ENCODE measurements at places on chromosomes 1 and 21.

- DNase-seq = no peak
Observed at GRCh38 chr1:179968284-179968993, 13.8 kb downstream of the CEP350 start.

- DNase-seq = no peak
Observed at GRCh38 chr1:156443286-156443685, 57.3 kb downstream of the MEF2D start.

GRCh38 chr21:43006874-43007208, 32.5 kb downstream of the PKNOX1 start:
- no peak for DNase-seq

DNA sequence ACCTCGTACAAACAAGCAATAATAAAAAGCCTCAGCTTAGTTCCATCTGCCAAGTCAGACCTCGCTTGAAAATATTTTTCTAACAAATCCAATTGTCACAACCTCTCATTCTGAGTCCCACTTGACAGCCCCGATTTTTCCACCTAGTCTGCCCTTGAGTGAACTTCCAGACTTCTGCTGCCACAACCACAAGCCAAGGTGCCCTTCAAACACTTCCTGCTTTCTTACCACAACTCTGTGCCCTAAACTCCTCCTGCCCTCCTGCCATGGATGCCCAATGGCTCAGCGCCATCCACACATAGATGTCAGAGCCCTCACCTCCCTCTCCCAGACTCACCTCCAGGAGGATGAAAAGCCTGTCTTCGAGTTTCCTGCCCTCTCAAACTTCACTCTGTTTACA, 3.9 kb downstream of the TMPRSS2 start:
- no peak for DNase-seq

- no peak for DNase-seq
Observed at GRCh38 chr1:203622486-203622885, 4.1 kb upstream of the ATP2B4 start.

DNA sequence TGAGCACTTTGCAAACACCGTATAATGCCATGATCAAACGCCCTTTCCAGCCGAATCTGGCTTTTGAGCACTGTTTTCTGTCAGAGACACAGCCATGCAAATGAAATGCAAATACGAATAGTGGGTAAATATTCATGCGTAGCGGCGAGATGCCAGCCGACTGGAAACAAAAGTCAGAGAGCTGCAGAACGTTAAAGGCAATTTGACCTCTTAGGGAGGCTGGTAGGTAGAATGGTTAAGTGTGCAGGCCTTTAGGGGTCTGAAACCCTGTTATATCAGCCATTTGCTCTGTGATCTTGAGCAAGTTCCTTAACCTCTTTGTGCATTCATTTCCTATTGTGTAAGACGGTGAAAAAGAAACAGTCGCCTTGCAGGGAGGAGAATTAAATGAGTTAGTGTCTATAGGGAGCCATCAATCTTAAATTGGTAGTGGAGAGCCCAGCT, 6.5 kb upstream of the SDHB start:
- DNase-seq = no peak

DNA sequence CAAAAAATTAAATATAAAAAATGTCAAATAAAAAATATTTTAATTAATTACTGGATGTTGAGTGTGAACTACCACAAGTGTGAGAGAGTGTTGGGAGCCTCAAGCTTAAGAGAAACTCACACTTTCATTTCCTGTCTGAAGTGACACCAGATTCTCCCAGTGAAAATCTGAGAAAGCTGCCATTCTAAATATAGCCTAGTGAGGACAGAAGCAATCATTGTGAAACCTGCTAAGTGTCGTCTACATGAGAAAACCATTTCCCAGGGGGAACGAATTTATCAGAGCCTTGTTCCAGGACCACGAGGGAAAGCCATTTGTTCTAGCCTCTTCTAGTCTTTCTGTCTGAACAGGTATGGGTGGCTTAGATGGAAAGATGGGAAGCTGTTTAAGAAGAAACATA, 329.3 kb upstream of the PRMT6 start:
- DNase-seq = no peak

DNA sequence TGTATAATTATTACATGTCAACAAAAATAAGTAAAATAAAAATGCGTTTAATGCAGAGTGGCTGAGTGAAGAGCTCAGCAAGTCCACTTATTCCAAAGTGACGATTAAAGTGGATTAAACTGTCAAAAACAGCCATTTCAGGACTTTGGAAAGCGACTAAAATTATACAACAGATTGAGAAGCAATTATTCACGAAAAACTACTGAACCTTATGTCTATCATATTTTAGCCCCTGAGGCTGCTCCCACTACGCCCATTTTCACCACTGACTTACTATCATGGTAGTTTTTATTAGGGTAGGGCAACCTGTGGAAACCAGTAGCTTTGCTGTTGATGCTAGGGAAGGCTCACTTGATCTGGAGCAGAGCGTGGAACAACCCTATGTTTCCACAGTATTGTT, 114.3 kb upstream of the GPR52 start:
- DNase-seq = no peak

DNA sequence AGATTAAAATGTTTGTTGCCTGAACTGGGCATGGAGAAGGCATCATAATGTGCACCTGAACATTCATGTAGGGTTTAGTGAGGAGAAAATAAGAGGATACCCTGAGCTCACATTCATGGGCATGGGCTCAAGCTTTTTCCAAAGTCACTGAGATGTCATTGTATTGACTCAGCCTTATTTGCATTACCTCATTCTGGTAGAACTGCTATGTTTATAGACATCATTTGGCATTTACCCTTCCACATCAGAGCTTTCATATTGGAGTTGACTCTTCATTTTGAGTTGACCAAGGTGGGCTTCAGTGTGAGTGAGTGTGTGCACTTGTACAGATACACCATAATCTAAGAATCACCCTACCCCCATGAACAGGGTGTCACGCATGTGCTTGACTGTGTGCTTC, 143.2 kb downstream of the PBX1 start:
- DNase-seq = no peak

GRCh38 chr1:10242811-10243210, 32.4 kb downstream of the KIF1B start:
- DNase-seq = no peak

GRCh38 chr1:231494439-231495110, 33.9 kb upstream of the TSNAX start:
- no peak for DNase-seq

DNA sequence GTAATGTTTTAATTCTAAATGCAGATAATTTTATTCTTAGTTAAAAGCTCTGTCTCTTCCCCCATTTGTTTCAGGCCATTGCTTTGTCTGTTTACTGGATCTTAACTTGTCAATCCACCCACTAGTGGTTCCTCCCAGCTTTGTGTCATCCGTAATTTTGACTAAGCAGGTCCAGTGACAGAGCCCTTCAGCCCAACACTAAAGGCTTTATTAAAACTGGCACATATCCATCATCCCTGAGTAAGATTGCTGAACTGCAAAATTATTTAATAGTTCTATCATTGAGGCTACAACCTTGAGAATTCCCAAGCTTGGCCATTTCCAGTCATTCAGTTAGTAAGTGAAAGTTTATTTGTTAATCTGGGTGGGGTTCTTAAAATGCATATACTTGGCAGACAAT, 96.7 kb downstream of the NGF start:
- no peak for DNase-seq

DNA sequence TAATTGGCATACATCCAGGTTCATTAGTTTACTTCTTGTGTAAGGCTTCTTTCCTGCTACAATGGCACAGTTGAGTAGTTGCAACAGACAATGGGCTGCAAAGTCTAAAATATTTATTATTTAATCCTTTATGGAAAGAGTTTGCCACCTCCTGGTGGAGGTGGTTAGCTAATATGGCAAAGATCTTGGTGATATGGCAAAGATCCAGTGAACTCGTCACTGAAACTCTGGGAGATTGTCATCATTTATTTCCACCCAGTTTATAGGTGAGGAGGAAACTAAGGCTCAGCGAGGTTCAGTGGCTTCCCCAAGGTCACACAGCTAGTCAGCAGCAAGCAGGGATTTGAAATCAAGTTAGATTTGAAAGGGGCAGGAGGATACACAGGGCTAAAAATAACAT, 16.1 kb upstream of the IFFO2 start:
- no peak for DNase-seq

DNA sequence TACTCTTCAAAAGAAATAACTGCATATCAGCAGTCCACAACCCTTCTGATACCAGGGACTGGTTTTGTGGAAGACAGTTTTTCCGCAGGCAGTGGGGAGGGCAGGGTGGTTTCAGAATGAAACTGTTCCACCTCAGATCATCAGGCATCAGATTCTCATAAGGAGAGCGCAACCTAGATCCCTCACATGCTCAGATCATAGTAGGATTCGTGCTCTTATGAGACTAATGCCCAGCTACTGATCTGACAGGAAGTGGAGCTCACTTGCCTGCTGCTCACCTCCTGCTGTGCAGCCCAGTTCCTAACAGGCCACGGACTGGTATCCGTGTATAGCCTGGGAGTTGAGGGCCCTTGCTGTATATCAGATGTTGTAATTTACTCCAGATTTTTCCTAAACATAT, 11.5 kb downstream of the RO60 start:
- DNase-seq = no peak

DNA sequence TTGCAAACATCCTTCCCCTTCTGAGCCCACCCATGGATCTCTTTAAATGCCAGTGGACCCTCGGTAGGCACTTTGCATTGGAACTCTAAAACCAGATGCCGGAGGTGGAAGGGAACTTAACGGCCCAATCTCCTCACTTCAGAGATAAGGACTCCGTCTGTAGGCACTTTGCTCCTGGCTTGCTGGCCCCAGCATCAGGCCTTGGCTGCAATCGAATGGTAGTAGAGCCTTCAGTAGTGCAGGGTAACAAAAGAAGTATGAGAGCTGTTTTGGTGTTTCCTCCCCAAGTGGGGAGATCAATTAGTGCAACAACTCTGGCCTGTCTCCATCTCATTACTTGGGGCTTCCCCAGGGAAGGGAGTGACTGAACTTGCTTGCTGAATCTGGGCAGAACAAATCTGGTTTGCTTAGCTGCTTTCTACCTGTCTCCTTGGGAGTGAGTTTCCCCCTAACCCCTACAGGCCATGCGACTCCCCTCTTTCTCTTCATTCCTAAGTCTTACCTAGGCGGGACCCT, 70.8 kb downstream of the TENT5C start:
- DNase-seq = no peak

- DNase-seq = no peak
Observed at GRCh38 chr21:41622831-41623548, 115.0 kb upstream of the TMPRSS2 start.

GRCh38 chr1:3548156-3548893, 63.0 kb downstream of the MEGF6 start:
- DNase-seq = no peak

- DNase-seq = no peak
Observed at GRCh38 chr1:211711315-211711705, 35.9 kb upstream of the NEK2 start.

GRCh38 chr1:169576935-169577331, 9.3 kb downstream of the F5 start:
- no peak for DNase-seq

- no peak for DNase-seq
Observed at GRCh38 chr1:84116558-84116957, 27.5 kb upstream of the PRKACB start.

- no peak for DNase-seq
Observed at GRCh38 chr1:209756615-209757445, 977 bp downstream of the TRAF3IP3 start.

GRCh38 chr1:147351140-147351835, 108.8 kb downstream of the CHD1L start:
- DNase-seq = no peak

- no peak for DNase-seq
Observed at GRCh38 chr1:32733582-32734321, 31.2 kb upstream of the SYNC start.

DNA sequence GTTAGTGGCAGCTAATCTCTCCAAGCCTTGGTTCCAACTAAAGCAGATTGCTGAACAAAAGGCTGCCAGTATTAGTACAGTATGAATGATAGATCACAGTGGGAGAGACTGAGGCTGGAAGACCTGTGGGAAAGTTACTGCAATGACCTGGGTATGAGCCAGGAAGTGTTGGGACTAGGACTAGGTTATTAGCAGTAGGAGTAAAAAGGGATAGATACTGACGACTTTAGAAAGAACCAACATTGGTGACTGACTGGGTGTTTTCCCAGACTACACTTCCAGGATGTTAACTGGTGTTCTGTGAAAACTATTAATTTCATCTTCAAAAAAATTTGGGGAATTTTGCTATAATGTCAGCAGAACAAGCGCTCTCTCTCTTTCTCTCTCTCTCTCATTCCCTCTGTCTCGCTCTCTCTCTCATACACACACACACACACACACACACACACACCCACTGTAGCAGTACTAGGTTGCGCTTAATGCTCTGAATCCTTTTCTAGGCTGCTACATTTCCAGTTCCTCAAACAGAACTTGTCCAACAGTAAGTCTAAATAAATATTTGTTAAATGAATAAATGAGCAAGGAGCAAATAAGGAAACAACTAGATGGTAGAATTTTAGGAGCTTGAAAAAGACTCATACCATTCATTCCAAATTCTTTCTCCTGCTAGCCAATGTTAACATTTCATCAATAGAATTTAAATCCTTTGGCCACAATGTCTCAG, 47.6 kb upstream of the RGS8 start:
- no peak for DNase-seq

GRCh38 chr1:30256911-30257310, 466.5 kb downstream of the MATN1 start:
- no peak for DNase-seq

Data from activated naive CD4-positive, alpha-beta T cell (primary cell).